Vein endothelial cell (primary cell): ENCODE measurements at places on chromosomes 2 and 18. TPM values are rescaled to one million over a fixed set of nuclear protein-coding genes. Genes with fewer than 3 reads are reported as not detected.

Gene HOXD8
- total RNA-seq = 22.1 and 24.8 TPM in 2 replicates

Gene RBFA
- total RNA-seq = 27.8 and 28.2 TPM in 2 replicates

Gene PROM2
- total RNA-seq = 0.57 TPM in 1 of 2 replicates, not detected in the other

Gene RNF152
- total RNA-seq = 106 and 123 TPM in 2 replicates

Gene SERPINB8
- 25.8 and 43.9 TPM in 2 replicates for total RNA-seq

Gene EHBP1
- 20.3 and 31.7 TPM in 2 replicates for total RNA-seq
